ENCODE measurements at places on chromosomes 6 and 20.

- no peak for DNase-seq
Measured at GRCh38 chr6:16737925-16738324, 23.3 kb downstream of the ATXN1 start.

- DNase-seq, result no peak
Measured at GRCh38 chr20:50182346-50182745, 8.3 kb upstream of the CEBPB start.

DNA sequence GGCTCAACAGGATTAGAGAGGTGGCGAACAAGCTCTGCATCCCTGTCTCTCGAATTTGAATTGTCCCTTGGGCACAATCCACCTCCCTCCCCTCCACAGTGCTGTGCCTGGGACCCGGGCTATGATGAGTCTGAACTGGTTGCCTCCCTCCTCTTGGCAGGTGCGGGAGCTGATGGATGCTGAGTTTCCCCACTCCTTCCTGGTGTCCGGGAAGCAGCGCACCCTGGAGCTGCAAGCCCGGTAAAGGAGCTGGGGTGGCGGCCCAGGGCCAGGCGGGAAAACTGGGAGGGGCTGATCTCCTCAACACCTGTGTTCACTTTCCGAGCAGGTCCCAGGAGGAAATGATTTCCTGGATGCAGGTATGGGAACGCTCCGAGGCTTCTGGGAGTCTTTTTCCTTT is 14.9 kb downstream of the FGD2 start:
- DNase-seq, result no peak

- no peak for DNase-seq
Measured at GRCh38 chr6:79186564-79186963, 47.9 kb downstream of the HMGN3 start.

- no peak for DNase-seq
Measured at GRCh38 chr6:75377386-75377785, 92.8 kb upstream of the TMEM30A start.

GRCh38 chr20:59949911-59950310 is 8.3 kb upstream of the CDH26 start:
- DNase-seq, result no peak

Measured in stimulated activated CD4-positive, alpha-beta T cell treated with anti-CD3 and anti-CD28 coated beads, Interleukin-12 subunit alpha, Interleukin-12 subunit beta, amount 100 ng/mL, for 4 hours (primary cell).